T-helper 2 cell (primary cell): ENCODE measurements at places on chromosomes 1 and 21.

GRCh38 chr1:147600119-147601111 lies 59.1 kb downstream of the BCL9 start:
- no peak for DNase-seq

GRCh38 chr21:44858791-44859190 lies 14.7 kb downstream of the PTTG1IP start:
- DNase-seq = no peak

GRCh38 chr1:202807451-202807925 lies 733 bp downstream of the KDM5B start:
- peak; percentile 15 for DNase-seq

DNA sequence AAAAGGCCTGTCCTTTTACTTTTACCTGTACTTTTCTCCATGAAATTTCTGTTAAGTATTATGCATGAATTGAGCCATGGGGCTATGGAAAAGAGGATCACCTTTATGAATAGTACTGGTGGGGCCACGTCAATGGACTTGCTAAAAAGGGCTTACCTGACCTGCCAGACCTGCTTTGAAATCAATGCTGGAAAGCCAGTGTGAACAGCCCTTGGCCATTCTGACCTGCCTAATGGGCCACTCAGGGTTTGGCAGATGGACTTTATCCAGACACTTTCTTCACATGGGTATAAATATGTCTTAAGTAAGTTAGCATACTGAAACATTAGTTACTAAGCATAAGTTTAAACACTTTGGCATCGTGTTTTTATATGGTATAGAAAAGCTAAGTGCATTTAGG lies 8.3 kb upstream of the GUK1 start:
- no peak for DNase-seq

DNA sequence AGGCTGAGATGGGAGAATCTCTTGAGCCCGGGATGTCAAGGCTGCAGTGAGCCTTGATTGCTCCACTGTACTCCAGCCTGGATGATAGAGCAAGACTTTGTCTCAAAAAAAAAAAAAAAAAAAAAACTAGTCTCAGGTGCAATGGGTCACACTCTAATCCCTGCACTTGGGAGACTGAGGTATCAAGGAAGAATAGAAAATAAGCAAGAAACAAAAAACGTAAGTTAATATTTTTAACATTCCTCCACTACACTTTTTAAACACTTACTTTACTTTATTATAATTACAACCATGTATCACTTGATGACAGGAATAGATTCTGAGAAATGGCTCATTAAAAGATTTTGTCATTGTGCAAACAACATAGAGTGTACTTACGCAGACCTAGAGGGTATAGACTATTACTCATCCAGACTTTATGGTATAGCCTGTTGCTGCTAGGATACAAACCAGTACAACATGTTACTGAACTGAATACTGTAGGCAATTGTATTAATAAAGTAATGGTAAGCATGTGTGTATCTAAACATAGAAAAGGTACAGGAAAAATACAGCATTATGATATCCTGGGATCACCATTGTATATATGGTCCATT lies 1244.1 kb upstream of the ADGRL4 start:
- no peak for DNase-seq

GRCh38 chr1:41683681-41684500 lies 199.4 kb upstream of the EDN2 start:
- peak; percentile 82 for DNase-seq

DNA sequence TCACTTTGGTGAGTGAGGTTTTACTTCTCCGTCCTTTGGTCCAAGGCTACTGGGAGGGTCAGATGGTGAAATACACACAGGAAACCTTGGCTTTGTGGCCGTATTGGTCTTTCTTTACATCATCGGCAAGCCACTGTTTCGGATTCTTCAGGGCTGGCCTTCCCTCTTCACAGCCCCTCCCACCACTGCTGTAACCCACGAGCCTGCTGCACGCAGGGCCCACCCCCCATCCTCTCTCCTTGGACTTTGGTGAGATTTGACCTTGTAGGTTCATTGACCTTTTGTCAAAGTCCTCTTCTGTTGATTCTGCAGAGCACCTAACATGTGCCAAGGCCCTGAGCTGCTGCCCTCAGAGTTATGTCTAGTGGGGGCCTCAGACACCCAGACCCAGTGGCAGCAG lies 328.6 kb downstream of the CAMTA1 start:
- no peak for DNase-seq

DNA sequence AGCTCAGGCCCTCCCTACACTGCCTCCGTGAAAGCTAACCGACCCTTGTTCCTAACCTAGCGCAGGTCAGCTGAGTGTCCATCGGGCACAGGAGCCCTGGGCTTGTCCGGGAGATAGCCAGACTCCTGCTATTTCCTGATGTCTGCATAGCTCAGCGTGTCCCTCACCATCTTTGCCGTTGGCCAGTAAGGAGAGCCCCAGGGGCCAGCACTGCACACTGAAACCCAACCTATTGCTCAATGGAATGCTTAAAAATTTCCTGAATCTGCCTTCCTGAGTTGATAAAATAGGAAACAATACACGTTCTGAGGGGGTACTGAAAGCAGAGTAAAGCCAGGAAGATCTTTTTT lies 2.2 kb downstream of the RUNX1 start:
- DNase-seq = peak; percentile 45

DNA sequence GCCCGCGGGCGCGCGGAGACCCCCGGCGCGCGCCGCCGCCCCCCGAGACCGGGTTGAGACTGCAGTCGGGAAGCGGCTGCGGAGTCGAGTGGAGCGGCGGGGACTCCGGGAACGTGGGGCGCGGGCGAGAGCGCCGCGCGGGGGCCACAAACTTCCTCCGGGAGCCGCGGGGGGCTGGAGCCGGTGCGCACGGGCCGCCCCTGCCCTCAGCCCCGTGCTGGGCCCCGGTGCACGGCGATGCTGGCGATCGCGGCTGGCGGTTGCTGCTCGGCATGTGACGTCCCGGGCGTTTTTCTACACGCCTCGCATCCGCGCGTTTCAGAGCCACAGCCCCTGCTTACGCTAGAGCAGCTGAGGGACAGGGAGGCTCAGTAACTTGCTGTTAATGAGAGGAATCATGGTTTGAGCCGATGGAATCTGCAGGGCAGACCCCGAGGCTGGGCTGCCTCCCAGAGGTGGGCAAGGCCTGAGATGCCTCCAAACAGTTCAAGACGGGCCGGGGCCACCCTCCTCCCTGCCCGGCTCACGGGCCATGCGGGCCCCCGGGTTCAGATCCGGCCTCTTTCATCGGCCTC lies 520 bp downstream of the TMEM201 start:
- peak; percentile 14 for DNase-seq

- DNase-seq = no peak
Observed at GRCh38 chr1:212935387-212935981, 14.9 kb upstream of the VASH2 start.

- DNase-seq = no peak
Observed at GRCh38 chr1:169892927-169893644, 610 bp downstream of the SCYL3 start.

DNA sequence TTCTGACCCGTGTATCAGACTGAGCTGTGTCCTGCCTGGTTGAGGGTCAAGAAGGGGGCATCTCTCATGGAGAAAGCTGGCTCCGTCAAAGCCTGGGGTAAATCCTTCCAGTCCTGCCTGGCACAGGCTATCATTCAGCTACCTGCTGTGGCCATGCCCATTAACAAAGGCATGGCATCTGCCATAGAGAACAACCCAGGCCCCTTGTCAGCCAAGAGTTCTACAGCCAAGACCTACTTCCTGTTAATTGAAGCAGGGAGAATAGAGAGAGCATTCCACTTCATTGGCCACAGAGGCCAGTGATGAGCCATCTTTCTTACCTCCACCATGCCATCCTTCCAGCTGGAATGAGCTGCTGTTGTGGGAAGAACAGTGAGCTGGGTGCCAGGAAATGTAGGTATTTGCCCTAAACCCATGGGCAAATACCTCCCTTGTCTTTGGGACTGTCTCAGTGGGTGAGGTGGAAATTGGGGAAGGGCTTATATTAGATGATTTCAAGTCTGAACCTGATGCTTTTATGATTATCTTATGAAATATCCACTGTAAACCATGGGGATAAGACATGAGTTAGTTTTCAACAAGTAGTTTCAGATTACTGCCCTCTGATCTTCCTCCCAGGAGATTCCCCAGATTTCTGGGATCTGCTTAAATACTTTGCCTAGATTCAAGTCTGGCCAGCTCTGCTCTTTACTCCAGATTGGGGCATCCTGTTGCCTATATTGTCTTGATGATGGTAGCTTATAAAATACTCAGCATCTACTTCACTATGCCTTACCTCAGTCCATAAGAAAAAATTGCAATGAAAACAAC lies 11.2 kb upstream of the KCNQ4 start:
- no peak for DNase-seq

DNA sequence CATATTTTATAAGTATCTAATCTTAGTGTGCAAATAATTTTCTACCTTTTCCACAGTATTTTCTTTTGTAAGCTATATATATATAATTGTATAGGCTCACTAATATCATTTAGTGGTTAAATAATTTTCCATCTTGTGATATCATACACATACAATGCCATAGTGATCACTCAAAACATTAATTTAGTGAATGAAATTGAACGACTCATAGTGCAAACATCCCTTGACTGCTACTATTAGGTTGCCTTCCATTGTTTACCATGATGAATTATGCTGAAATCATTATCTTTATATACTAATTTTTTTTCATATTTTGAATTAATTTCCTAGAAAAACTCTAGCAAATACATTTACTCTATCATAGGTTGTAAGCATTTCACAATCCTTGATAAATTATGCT lies 127.1 kb downstream of the PCNX2 start:
- no peak for DNase-seq

- no peak for DNase-seq
Observed at GRCh38 chr1:91900562-91900961, 14.6 kb upstream of the TGFBR3 start.

DNA sequence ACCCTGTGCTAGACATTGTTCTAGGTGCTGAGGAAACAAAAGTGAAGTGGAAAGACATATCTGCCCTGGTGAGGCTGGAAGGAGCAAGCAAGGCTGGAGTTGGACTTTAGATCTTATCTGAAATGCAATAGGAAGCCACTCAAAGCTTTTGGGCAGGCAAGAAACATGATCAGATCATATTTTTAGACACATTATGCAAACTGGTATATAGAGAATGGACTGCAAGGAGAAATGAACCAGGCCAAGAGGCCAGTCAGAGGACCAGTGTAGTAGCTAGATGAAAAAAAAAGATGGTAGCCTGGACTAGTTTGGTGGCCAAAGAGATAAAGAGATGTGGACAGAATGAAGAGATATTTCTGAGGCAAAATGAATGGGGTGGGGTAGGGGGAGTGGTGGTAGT lies 46.3 kb downstream of the CCN1 start:
- DNase-seq = no peak

DNA sequence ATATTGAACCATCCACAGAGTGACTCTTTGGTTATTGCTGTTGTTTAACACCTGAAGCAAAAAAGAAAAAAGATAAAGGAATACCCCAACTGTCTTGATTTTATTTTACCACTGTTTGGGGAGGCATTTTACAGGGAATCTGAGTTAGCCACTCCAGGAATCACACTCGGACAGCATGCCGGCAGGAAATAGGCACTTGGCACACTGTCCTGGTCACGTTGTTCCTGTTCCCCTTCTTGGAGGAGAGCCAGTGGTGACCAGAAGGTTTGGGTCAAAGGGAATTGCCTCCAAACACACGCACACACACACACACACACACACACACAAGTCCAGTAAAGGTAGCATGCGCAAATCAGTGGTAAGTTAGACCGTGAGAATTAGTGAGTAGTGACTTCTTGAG lies 13.8 kb downstream of the RGS4 start:
- no peak for DNase-seq

DNA sequence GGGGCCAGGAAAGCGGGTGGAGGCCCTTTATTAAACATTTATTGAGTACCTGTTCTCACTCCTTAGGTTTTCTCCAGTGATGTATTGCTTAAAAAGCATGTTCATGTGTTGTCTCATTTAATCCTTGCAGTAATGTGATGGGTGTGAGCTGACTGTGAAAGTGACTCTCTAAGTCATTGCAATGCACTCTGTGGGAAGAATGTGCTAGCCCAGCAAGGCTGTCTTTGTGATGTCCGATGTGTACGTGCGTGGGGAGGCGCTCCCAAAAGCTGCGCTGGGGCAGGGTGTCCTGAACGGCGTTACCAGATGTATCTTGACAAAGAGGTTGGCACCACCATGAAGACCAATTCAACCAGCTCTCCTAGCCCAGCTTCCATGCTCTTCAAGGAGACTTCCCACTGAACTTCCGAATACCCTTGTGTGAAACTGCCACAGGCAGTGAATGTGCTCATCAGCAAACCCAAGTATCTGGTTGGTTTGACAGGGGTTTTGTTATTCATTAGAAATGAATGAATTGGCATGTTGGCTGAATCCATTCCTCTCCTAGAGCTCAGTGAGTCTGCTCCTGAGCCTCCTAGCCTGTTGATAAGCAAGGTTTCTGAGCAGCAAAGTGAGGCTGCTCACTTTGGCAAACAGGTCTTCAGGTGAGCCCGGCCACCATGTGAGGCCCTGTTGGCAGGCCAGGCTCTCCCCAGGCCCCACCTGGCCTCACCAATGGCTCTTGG lies 28.0 kb downstream of the NUAK2 start:
- DNase-seq = no peak

DNA sequence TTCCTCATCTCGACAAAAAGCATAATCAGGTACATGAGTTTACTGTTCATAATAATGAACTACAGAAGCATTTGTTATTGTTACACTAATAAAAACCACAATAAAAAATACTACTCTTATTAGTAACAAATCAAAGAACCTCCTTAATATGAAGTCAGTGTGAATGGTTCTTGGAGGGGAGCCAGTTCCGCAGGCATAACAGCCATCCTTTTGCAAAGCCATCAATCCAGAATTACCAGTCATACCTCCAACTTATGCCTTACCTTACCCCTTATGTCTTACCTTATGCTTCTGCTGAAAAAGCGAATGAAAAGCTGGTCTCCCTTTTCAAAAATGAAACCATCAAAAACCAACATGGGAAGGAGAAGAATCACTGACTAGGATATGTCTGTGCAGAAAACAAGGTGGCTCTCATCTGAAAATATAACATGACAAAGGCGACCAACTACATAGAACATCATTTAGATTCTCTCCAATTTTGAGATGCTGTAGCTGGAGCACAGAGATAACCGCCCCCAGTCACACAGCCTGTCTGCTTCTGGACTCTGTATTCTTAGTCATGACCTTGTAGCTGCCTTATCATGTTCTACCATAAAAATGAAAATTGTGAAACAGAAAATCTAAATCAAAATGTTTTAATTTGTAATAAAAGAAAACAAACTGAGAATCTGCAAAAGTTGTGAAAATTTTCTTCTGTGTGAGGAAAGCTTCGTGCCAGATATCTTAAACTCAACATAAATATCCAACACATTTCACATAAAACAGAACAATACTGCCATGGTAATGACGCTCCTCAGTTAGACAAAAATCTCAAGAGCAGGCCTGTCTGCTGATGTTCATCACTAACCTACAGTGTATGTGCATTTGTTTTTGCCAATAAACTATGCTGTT lies 438.2 kb downstream of the SMYD3 start:
- DNase-seq = no peak

GRCh38 chr1:198639671-198640143 lies 867 bp downstream of the PTPRC start:
- no peak for DNase-seq
